Stimulated activated CD4-positive, alpha-beta T cell treated with anti-CD3 and anti-CD28 coated beads, Interleukin-1b, Interleukin-23, amount 100 ng/mL, for 1 hour (primary cell): ENCODE measurements at places on chromosomes 16 and 17.

DNA sequence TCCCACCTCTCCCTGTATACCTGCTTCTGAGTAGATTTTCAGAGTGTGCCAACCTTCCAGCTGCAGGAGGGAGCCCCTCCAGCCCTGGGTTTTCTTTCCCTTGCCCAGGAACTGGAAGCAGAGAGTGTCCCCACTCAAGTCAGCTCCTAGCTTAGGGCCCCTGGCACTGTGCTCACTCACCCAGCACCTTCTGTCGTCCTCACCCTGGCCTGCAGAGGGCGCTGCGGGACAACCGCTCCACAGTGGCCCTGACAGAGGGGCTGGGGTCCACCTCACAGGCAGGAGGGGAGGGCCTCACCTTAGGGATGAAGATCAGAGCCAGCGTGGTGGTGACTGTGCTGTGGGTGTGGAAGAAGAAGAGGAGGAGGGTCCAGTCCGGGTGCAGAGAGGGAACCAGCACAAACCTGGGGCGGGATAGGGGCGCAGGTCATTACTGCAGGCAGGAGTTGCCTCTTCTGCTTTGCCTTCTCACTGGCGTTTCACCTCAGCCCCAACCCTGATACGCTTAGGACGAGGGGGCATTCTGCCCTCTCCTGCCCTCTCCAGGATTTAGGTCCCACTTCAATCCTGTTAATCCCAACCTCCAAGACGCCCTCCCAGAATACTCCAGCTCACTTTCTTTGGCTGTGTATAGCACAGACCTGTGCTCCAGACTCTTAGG is 10.0 kb downstream of the GPR179 start:
- DNase-seq = no peak

GRCh38 chr17:46191322-46192188 is 1.7 kb downstream of the KANSL1 start:
- DNase-seq = no peak

- no peak for DNase-seq
Measured at GRCh38 chr17:35256629-35257028, 13.8 kb downstream of the SLFN5 start.

DNA sequence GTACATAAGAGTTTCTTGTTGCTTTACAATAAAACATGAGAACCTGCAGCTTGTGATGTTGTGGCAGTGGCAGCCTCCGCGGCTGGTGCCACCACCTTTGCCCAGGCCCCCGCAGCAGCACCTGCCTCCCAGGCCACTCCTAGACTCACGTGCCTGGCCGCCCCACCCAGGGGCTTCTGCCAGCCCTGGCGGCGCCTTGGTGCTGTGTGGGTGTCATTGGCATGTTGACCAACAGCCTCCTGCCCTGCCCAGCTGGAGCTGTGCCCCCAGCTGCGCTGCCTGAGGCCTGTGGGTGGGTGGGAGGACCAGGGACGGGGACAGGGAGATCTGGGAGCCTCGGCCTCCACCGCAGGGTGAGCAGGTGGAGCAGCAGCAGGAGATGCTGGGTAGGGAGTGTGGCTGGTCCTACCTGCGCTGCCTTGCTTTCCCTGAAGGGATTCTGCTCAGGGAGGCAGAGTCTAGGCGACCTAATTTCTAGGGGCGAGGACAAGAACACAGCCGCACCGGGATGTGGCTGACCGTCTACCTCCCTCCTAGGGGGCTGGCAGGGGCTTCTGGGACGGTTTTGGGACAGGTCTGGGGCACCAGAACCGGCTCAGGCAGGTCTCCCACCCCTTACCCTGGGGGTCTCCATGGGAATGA is 428 bp upstream of the DNASE1L2 start:
- no peak for DNase-seq

- no peak for DNase-seq
Measured at GRCh38 chr17:285751-286422, 66.7 kb downstream of the RPH3AL start.

- DNase-seq = no peak
Measured at GRCh38 chr16:9327253-9327652, 235.8 kb downstream of the HAPSTR1 start.

DNA sequence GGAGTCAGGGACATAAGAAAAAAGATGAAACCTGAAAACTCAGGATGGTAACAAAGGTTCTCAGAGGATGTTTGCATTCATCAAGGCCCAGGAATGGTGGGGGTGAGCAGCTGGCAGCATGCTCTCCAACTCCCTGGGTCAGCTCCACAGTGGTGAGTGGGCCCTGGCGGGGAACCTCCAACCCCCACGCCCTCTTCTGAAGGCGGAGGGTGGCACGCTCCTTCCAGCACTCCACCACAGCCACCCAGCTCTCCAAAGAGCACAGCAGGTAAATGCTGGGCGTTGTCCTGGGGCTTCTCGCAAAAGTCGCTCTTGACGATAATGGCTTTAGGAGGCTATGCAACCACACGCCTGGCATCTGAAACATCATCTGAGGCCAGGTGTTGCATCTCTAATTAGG is 173.8 kb downstream of the C16orf78 start:
- no peak for DNase-seq

DNA sequence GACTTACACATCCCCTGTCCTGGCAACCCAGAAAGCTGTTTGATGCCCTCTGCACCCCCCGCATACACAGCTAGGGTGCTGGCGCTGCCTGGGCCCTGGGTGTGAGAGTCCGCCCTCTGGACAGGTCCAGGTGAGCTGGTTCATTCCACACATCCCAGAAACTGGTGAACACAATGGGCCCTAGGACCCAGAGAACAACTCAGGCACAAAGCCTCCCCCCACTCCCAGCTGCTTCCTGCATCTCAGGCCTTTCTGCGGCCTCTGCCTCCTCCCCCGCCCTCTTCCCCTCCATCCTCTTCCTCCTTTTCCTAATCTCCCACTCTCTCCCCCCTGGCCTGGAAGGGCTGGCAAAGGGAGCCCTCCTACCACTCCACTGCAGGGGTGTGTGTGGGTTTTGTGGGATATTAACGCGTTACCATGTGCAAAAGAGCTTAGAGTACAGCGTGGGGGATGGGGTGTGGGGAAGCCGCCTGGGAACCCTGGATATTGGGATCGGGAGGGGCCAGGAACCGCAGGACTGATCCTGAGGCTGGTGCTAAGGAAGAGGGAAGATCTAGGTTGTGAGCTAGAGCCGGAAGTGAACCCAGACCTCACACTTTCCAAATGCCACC is 1.6 kb upstream of the PPP1R9B start:
- no peak for DNase-seq

DNA sequence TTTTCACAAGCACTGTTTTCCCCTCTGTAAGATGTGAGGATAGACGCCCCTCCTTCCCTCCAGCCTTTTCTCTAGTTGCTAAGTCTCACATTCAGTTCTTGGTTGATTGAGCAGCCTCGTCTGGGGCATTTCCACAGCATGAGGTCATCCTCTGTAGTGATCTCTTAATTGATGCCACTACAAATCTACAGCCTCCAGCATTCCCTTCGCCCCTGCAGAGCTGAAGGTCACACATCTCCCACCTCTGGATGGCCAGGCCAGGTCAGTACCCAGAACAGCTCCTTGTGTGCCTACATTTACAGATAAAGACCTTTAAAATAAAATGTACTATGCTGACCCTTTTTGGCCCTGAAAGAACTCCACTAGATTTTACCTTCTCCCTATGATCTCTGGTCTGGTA is 32.5 kb upstream of the CDH11 start:
- DNase-seq = no peak

DNA sequence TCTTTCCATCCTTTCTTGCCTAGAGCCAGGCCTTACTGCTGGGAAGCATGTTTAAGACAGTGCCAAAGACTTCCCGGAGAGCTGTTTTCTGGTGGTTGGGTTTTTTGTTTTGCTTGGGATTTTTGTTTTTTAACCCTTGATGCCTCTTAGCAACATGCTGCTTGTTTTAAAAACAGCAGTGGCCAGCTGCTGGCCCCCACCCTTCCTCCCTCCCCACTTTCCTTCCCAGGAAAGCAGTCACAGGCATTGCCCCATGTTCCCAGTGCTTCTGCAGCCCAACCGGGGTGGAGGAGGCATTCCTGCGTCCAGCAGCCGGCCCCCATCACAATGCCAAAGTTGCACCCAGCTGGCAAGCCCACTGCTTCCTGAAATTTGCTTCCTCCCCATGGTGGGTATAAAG is 12.6 kb downstream of the TMEM132E start:
- no peak for DNase-seq

- DNase-seq = no peak
Measured at GRCh38 chr16:28826141-28826540, 3.3 kb downstream of the ATXN2L start.

GRCh38 chr17:42289611-42290181 is 1.4 kb downstream of the STAT5A start:
- peak; percentile 57 for DNase-seq

GRCh38 chr17:14922411-14922810 is 342.7 kb downstream of the PMP22 start:
- no peak for DNase-seq

- DNase-seq = peak; percentile 44
Measured at GRCh38 chr17:49575679-49576087, at the start of gene NXPH3. NXPH3 (plus strand) TSS chr17:49575871; CDS start chr17:49576220, 349 bp downstream.

- no peak for DNase-seq
Measured at GRCh38 chr16:35559911-35560636, 2100.7 kb downstream of the TP53TG3F start.

DNA sequence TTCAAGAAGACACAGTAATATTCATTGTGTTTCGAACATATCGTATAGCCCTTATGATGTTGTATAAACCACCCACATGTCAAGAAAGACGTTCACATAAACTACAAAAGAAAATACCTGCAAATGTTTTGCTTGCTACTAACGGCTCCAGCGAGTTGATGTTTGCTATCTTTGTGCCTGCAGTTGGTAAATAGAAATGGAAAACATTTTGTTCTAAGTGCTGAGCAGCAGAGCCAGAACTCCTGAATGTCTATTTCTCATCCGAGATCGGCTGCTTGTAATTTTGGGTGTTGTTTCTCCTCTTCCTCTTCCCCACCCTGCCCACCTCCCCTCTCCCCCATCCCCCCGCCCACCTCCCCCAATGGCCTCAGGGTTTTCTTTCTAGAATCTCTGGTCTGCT is 5.0 kb downstream of the SYT17 start:
- no peak for DNase-seq

DNA sequence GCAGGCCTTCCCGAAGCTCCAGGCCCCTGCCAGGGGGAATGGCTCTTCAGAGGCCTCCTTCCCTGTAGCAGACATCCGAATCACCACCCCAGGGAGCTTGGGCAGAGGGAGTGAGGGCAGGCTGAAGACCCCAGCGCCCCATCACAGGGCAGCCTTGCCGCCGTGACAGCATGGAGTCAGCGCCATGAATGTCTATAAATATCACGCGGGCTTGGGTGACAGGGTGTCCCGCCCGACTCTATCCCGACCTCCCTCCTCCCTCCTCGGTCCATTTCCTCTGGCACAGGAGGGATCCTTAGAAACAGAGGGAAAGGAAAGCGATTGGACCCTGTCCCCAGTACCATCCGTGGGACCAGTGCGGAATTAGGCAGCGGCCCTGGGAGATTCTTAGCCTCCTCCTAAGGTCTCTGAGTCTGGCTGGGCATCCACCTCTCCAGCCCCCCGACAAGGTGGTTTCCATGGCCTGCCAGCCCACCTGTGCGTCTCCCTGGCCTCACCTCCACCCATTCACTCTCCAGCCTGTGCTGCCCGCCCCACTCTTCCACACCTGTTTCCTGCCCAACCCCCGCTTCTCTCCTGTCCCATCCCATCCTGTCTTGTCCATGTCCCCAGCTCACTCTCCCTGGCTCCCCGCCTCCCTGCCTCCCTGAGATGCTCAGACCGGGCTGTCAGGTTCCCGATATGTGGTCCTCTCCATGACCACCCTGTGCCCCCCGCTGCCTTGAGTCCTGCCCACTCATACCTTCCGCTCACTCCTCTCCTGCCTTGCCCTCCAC is 5.1 kb downstream of the ATP2A1 start:
- DNase-seq = no peak

DNA sequence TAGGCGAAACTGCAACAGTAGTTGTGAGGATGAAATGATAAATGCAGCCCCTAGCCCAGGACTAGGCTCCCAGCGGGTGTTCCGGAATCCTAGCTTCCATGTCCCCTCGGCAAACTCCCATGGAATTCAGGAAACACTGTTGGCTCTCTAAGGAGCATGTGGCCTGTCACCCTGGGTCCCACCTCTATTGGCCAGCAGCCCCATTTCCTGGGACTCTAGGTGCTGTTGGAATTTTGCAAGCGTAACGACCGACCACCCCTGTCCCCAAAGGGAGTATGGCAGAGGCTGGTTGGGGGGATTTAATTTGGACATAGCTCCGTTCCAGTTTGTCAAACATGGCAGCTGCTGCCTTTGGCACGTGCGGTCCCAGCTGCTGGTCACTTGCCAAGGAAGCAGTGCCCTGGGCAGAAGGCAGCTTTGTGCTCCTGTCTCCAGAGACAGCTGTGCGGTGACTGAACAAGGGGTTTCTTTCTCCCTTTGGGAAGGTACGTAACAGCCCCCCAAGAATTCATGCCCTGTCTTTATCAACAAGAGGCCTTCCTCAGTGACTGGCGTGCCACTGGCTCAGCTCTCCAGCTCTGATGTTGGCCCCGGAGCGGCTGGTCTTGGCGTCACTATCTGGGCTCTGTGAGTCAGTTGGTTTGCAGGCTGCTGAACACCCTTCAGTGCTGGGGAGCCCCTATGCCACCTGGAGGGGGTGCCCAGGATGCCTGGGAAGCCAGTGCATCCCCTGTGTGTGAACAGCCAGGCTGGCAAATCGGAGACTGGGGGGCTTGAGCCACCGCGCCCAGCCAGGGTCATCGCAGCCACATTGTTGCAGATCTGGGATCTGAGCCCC is 235.2 kb upstream of the TNRC6C start:
- DNase-seq = no peak

- DNase-seq = no peak
Measured at GRCh38 chr16:68072038-68072695, 13.0 kb upstream of the NFATC3 start.

- no peak for DNase-seq
Measured at GRCh38 chr17:35241520-35241919, 1.4 kb upstream of the SLFN5 start.

DNA sequence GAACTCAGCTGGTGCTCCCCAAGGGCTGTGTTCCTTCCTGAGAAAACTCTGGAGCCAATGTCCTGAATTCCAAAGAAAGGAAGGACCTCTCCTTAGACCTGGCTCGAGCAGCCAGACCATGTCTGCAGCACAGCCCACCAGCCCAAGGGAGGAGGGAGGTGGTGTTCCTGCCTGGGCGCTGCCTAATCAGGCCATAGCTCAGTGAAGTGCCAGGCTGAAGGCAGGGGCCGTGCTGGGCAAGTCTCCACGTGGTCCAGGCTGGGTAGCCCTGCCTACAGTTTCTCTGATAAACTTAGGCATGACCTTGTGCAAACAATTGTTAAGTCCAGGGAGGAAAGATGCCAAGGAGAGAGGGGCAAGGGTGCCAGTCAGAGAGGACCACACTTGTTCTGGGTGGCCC is 76.8 kb downstream of the MPRIP start:
- no peak for DNase-seq

GRCh38 chr17:67136191-67137025 is 92.1 kb downstream of the CACNG1 start:
- DNase-seq = no peak
